ENCODE measurements at places on chromosomes 16 and 17.

DNA sequence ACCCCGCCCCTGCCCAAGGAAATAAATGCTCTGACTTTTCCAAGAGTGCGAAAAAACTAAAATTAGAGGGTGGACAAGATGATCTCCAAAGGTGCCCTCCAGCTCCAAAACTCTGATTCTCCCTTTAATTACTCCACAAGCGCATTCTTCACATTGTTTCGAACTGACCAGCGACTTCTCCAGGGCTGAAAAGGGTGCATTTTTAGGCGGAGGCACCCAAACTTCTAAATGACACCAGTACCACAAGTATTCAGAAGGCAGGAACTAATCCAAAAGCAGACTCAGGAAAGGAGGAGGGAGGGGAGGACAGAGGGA is 750 bp downstream of the ZFHX3 start:
- H3K27me3 ChIP-seq, result no peaks in the 10 kb centered on the region
- H3K4me1 ChIP-seq, result peaks cover 71% of the 10 kb centered on the region
- no peaks in the 10 kb centered on the region for H3K36me3 ChIP-seq
- H3K27ac ChIP-seq, result peak overlapping the region; percentile 77
- no peak for DNase-seq

DNA sequence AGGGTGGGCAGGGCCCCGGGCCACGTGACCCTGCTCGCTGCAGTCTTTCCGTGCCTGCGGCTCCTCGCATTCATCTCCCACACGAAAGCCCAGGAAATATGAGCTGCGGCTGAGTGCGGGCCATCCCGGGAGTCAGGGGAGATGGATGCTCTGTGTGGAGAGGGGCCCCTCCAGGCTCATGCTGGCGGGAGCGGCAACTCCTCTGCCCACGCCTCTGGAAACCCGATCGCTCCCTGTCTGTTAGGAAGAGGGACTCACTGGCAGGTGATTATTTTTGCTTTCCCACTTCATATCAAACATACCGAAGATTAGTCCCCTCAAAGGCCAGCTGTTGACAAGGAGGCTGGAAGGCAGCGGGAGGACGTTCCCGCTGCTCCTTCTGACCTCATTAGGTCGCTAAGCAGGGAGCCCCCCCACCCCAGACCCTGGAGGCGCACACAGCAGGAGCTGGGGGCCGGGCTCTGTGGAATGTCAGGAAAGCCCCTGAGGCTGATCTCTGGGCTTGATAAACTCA is 228.5 kb downstream of the FOXL1 start:
- H3K36me3 ChIP-seq, result no peaks in the 10 kb centered on the region
- no peak for DNase-seq
- H3K27me3 ChIP-seq, result no peaks in the 10 kb centered on the region
- no peak overlapping the region for H3K27ac ChIP-seq

DNA sequence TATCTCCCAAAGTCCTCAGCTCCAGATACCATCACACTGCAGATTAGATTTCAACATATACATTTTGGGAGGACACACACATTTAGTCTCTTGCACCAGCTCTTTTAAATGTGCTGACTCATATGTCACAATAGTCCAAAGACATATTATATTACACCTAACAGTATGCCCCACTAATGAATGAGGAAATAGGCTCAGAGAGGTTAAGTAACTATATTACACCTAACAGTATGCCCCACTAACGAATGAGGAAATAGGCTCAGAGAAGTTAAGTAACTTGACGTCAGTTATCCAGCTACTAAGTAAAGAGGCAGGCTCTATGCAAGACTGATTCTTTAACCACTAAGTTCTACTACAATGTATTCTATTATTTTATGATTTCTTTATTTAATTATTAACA is 9.7 kb downstream of the IRX6 start:
- no peaks in the 10 kb centered on the region for H3K4me1 ChIP-seq
- no peak overlapping the region for H3K4me3 ChIP-seq
- no peaks in the 10 kb centered on the region for H3K27me3 ChIP-seq
- no peak for DNase-seq
- no peak overlapping the region for H3K27ac ChIP-seq

- H3K4me3 ChIP-seq, result no peak overlapping the region
- peaks cover 28% of the 10 kb centered on the region for H3K4me1 ChIP-seq
- no peak overlapping the region for H3K27ac ChIP-seq
- no peaks in the 10 kb centered on the region for H3K27me3 ChIP-seq
- no peaks in the 10 kb centered on the region for H3K36me3 ChIP-seq
These were observed 11.1 kb downstream of the PLLP start for GRCh38 chr16:57273359-57273758.

DNA sequence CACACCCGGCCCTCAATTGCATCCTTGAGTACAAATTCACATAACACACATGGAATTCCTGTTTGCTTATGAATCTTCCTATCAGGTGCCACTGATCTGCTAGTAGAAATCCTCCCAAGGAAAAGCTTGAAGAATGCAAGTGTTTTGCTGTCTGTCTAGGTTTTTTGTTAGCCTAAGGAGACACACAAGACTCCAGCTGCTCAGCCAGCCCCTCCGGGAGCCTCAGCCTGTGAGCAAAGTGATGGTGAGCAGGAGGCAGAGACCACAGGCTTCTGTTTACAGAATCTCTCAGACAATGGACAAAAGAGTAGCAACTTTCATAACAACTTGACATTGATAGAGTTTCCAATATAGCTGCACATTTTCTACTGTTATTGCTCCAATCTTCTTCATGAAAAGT is 18.4 kb upstream of the PRKCA start:
- 0 out of 2 replicates have a peak, but pooled peaks cover 5% of the 10 kb centered on the region for H3K4me1 ChIP-seq
- H3K27me3 ChIP-seq, result no peaks in the 10 kb centered on the region
- no peak overlapping the region for H3K27ac ChIP-seq
- DNase-seq, result no peak
